ENCODE measurements at places on chromosomes 6 and 20.

DNA sequence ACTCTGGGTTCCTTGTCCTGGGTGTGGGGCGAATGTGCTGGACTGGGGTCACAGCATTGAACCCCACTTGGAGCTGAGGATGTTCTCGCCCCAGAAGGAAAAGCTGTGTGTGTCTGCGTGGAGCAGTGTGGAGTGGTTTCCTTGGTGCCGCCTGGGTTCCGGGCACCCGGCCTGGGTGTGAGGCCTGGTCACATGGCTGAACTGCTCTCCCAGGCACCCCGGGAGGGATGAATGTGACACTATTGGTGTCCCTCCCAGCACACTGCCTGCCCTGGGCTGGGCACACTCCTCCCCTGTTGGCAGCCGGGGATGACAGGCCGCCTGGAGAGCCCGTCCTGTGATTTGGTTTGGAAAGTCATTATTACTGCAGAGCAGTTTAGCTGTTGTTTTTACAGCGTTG lies 12.3 kb downstream of the MYT1 start:
- DNase-seq = no peak

GRCh38 chr20:199996-200395 lies 10.5 kb upstream of the DEFB128 start:
- no peak for DNase-seq

DNA sequence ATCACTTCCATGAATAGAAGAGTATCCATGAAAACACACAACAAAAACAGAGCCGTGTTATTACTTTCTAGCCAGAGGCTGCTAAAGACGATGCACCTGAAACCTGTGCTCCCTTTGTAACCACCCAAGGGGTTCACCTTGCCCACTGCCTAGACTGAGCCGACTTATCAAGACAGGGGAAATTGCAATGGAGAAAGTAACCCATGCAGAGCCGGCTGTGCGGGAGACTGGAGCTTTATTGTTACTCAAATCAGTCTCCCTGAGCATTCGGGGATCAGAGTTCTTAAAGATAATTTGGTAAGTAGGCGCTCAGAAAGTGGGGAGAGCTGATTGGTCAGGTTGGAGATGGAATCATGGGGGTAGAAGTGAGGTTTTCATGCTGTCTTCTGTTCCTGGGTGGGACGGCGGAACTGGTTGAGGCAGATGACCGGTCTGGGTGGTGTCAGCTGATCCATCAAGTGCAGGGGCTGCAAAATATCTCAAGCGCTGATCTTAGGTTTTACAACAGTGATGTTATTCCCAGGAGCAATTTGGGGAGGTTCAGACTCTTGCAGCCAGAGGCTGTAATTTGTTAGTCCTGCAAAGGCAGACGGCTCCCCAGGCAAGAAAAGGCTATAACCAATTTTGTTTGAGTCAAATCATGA lies 366.6 kb downstream of the PREX1 start:
- no peak for DNase-seq

DNA sequence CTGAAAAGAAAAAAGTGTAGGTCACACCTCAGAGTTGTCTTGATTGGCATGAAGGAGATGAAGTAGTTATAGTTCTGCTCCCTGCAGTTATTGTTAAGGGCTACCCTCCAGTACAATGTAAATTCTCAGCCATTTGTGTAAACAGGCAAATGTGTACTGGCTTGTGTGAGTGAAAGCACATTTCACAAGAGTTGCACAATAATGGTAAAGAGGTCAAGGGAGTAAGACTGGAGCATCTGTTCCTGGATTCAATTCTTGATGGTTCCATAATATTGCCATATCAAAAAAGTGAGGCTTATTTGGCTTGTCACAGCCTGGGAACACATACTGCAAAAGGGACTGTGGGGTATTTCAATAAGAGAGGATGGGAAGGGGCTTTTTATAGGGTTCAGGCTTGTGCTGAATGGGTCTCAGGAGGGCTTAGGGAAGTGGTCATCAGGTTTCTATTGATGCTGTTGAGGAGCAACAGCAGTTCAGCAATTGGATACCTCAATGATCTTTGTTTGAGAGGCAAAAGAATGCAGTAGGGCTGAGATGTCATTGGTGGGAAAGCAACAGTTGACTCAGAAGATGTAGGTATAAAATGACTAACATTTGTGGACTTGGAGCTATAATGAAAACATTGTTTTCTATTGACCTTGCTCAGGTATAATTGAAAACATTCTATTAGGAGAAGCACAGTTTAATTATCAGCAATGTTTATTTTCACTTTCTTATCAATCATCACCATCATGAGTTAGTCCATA lies 402.6 kb downstream of the BCKDHB start:
- DNase-seq = no peak

GRCh38 chr20:49384437-49385434 lies 97.7 kb downstream of the KCNB1 start:
- DNase-seq = no peak

DNA sequence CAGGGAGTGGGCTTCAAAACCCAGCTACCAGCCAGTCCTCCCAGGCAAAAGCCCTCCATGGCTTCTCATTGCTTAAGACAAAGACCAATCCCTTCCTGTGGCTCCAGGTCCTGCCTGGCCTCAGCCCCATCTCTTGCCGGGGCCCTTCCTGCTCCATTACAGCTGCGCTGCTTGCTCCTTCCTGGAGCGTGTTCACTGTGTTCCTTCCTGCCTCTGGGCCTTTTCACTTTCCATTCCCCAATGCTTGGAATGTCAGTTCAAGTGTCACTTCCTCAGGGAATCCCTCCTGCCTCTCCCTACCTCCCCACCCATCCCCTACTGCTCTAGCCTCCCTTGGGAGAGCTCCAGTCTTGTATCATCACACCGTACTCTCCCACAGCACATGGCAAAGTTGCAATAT lies 11.1 kb upstream of the ITPR3 start:
- no peak for DNase-seq

- no peak for DNase-seq
These were observed 433.8 kb upstream of the NOX3 start for GRCh38 chr6:155889410-155889809.

GRCh38 chr20:54221353-54221752 lies 13.5 kb downstream of the PFDN4 start:
- no peak for DNase-seq
